ENCODE measurements at places on chromosomes 12 and 14.

DNA sequence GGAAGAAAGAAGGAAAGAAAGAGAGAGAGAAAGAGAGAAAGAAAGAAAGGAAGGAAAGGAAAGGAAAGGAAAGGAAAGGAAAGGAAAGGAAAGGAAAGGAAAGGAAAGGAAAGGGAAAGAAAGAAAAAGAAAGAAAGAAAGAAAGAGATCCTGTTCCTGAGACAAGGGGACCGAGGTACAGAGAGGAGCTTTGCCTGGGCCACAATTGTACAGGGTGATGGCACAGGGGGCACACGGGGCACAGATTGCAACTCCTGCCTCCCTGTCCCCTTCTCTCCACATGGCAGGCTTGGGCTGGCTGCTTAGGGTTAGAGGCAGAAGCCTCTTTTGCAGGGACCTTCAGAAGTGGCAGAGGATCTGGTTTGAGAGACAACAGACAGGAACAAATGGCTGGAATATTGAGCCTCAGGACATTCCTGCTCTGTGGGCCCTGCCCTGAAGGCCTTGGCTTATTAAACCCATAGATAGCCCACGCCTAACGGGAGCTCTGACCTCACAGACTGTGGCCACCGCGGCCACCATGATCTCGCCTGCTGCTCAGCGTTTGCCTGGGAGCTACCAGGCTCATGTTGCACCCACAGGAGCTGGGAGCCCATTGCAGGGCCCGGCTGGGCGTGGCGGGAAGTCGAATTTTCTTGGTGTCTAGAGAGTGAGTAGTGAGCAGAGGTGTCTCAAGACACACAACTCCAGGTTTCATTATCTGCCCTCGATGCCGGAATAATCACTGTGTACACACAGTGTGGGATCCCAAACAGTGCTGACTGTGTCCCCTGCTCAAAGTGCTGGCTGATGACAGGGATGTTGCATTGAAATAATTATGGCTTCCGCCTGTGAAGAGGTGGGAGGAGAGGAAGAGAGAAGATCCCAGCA lies 147.9 kb upstream of the NCOR2 start:
- DNase-seq, result no peak

DNA sequence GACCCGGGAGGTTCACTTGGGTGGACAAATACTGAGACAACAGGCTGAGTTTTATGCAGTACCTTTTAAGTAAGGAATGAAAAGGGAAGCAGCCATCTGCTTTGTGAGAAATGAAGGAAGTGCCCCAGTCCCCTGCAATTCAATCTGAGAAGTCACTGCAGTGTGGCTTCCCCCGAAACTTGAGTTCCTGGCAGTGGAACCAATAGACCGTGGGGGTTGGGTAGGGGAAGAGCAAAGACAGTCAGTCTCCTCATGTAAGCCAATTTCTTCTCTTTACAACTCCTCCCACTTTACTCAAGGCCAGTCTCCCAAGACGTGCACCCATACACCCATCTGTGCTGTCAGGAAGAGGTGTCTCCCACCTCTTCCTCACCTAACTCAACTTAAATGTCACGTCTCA lies 206.5 kb downstream of the BCAT1 start:
- DNase-seq, result peak; percentile 3

DNA sequence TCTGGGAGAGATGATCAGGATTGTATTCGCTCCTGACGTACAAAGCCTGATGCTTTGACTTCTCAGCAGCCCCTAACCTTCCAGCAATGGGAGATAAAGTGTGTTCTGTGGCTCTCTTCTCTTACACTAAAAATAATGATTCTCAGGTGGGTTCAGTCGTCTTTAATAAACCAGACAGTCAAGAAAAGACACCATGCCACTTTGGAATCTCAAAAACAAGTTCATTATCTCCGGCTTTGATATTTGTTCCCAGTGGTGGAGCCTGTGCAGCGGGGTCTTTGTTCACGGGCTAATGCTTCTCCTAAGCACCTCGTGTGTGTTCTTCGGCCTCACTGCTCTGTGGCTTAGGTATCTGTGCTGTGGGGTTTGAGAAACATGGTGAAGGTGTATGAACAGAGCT lies 1.6 kb downstream of the ACVR1B start:
- DNase-seq, result no peak

DNA sequence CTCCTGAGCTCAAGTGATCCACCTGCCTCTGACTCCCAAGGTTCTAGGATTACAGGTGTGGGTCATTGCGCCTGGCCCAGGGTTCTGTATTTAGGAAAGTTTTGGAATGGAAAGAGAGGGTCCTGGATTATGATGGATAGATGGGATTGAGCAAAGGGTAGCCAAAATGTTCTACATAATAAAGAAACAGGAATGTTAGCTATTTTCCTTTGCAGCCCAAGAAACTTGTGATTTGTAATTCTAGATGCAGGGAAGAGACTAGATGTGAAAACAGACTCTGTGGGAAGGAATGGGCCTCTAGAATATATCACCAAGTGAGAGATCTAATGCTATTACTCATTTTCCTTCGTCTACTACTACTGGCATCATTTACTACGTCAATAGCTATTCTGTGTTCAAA lies 29.6 kb upstream of the HELB start:
- DNase-seq, result no peak

GRCh38 chr14:21043974-21044618 lies 1.9 kb downstream of the RNASE7 start:
- DNase-seq, result no peak

DNA sequence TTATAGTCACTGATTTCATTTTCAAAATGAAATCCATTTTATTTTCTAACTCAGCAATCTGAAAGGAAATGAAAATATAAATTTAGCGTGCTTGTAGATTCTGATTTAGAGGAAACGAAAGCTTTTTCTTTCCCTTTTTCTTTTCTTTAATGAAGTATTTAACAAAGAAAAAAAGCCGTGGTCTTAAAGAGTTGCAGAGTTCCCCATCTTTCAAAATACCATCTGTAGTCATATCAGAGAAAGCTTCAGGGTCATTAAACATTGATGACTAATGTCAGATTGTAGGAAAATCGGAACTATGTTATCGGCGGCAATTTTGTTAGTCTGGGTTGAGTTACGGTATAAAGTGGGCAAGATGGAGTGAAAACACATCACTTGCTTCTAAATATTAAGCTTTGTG lies 32.3 kb downstream of the DRAM1 start:
- no peak for DNase-seq

DNA sequence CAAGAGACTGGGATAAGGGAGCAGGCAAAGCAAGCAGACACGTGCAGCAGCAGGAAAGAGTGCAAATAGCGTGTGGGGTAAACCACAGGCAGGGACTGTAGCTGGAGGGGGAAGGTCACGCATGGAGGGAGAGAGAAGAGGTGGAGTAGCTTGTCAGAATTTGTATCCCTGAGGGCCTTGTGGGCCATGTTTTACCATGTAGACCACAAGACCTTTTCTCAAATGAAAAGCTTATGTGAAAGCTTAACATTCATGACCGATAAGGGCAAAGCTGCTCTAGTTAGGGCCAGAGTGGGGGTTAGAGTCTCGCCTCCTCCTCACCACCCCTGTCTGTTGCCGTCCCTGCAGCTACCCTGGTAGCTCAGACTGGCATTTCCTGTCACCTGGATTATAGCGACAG lies 152.9 kb upstream of the E2F7 start:
- DNase-seq, result no peak

- DNase-seq, result no peak
Measured at GRCh38 chr14:22418631-22419030, 170.4 kb downstream of the DAD1 start.

- peak; percentile 1 for DNase-seq
Measured at GRCh38 chr12:18158774-18159557, 69.0 kb upstream of the RERGL start.

DNA sequence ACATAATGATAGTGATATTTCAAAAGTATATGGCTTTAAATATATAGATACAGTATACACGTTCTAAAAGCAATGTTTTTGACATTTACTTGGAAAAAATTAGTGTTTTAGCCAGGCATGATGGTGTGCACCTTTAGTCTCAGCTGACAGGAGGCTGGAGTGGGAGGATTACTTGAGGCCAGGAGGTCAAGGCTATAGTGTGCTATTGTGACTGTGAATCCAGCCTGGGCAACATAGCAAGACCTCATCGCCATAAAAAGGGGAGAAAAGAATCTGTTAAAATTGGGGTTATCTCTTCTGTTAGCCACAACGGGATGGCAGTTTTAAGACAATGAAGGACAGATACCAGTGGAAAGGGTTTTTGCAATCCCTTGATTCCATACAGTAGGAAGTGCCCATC lies 95.2 kb downstream of the PLEKHA5 start:
- DNase-seq, result no peak

GRCh38 chr12:57693317-57693658 lies 644 bp upstream of the OS9 start:
- no peak for DNase-seq

- DNase-seq, result no peak
Measured at GRCh38 chr12:110824342-110824741, 22.4 kb upstream of the CCDC63 start.

- peak; percentile 50 for DNase-seq
Measured at GRCh38 chr14:21024585-21025370, at the start of gene NDRG2. TSS of gene NDRG2 (minus strand) at chr14:21025061. CDS start at chr14:21023315, 1,746 bp downstream.

GRCh38 chr14:21923820-21924219 lies 250.2 kb upstream of the OR4E1 start:
- no peak for DNase-seq

DNA sequence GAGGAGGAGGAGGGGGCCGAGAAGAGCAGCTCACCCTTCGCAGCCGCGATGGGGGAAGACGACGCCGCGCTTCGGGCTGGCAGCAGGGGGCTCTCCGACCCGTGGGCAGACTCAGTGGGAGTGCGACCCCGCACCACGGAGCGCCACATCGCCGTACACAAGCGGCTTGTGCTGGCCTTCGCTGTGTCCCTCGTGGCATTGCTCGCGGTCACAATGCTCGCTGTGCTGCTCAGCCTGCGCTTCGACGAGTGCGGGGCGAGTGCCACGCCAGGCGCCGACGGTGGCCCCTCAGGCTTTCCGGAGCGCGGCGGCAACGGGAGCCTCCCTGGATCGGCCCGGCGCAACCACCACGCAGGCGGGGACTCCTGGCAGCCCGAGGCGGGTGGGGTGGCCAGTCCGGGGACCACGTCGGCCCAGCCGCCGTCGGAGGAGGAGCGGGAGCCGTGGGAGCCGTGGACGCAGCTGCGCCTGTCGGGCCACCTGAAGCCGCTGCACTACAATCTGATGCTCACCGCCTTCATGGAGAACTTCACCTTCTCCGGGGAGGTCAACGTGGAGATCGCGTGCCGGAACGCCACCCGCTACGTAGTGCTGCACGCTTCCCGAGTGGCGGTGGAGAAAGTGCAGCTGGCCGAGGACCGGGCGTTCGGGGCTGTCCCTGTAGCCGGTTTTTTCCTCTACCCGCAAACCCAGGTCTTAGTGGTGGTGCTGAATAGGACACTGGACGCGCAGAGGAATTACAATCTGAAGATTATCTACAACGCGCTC lies 745 bp downstream of the TRHDE start:
- no peak for DNase-seq

GRCh38 chr12:21696625-21697024 lies 39.0 kb upstream of the LDHB start:
- DNase-seq, result no peak

DNA sequence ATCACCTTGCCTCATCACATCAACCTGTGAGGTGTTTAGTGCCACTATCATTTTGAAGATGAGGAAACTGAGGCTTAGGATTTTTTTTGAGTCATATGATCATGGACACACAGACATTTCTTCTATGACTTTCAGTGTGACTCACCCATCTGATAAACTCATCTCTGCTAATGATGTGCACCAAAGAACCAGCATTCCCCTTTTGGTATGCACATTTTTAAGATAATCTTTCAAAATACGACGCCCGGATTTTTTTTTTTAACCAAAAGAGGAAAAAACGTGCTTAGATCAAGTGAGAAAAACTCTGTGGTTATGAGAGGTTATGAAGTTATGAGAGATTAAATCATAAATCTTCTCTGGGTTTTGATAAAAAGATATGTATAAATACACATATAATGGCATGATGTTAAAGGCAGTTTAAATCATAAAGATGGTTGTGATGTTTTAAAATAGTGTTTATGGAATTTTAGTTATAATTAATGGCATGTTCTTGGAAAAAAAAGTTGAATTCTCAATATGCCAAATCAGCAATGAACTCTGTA lies 948.1 kb downstream of the TMTC2 start:
- no peak for DNase-seq

GRCh38 chr12:68977909-68978610 lies 45.1 kb upstream of the CPM start:
- DNase-seq, result no peak

DNA sequence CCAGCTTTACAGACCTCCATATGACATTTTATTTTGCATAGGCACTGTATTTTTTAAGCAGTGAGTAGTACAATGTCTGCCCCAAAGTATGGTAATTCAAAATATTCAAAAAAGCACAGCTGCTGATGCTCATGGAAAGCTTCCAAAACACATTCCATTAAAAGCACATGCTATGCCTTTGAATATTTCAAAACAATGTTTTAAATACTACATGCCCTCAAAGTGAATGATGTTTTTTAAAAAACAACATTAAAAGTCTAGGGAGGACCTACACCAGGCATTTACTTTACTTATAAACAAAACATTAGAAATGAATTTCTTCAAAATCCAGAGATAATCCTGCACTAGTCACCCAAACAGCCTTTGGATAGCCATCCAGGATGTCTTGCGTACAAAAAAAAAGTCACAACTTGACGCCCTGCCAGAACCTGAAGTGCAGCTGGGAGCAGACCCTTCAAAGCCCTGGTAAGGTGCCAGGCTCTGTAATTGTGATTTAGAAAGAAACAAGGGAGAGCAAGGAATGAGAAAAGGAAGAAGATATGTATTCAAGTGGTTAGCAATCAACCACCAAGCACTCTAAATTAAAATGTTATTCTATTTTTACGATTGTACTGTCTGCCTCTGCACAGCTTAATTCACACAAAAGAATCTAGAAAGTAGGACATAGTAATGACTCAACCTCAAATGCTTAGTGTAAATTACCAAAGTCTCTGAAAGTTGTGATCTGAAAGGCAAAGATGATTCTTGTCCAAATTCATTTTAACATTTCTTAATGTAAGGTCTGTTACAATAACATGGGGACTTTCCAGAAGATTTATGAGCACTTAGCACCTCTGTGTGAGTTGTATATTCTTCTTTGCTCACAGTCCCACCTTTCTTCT lies 31.9 kb downstream of the CEP83 start:
- DNase-seq, result no peak

DNA sequence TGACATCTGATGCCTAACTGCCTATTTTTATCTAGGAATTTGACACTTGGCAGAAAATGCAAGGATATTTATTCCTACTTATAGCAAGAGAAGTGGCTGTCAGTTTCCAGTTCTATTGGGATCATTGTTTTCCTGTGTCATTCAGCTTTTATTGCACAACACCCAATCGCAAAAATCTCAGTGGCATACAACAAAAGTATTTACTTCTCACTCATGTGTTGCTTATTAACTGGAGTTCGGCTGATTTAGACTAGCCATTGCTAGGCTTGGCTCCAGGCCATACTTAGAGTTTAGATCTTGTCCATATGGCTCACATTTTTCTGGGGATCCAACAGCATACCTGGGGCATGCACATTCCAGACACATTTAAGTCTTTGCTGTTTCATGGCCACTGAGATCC lies 218.6 kb upstream of the SYT1 start:
- DNase-seq, result no peak

GRCh38 chr14:20306079-20306423 lies 300 bp upstream of the TTC5 start:
- DNase-seq, result no peak
